ENCODE measurements at places on chromosomes 5 and 9.

GRCh38 chr5:142572006-142572405 is 113.9 kb downstream of the FGF1 start:
- DNase-seq = no peak

DNA sequence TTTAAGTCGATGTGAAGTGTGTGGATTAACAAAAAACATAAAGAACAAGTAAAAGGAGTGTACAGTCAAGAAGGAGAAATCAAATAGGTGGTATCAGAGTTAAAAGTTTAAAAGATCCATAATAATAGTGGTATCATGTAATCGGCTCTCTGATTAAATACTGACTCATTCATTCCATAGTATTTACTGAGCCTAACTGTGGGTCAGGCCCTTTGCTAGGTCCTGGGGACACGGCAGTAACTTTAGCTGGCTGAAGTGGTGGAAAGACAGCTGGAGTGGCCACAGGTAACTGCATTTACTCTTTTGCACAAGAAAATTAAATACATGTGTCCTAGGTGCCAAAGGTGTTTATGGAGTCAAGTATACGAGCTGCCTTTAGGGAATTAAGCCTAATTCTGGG is 124.0 kb downstream of the GNAQ start:
- no peak for DNase-seq

- peak; percentile 78 for DNase-seq
Measured at GRCh38 chr5:113081881-113082546, 105.4 kb downstream of the DCP2 start.

- no peak for DNase-seq
Measured at GRCh38 chr9:97365634-97366033, 46.3 kb upstream of the TDRD7 start.

DNA sequence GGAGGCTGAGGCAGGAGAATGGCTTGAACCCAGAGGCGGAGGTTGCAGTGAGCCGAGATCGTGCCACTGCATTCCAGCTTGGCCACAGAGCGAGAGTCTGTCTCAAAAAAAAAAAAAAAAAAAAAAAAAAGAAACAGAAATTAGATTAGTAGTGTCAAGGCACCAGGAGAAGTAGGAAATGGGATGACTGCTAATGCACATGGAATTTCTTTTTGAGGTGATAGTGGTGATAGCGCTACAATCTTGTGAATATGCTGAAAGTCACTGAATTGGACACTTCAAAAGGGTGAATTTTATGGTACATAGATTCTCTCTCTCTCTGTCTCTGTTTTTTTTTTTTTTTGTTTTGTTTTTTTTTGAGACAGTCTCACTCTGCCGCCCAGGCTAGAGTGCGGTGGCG is 42.1 kb upstream of the SUB1 start:
- no peak for DNase-seq

GRCh38 chr9:129571298-129572051 is 49.4 kb downstream of the C9orf50 start:
- DNase-seq = no peak

DNA sequence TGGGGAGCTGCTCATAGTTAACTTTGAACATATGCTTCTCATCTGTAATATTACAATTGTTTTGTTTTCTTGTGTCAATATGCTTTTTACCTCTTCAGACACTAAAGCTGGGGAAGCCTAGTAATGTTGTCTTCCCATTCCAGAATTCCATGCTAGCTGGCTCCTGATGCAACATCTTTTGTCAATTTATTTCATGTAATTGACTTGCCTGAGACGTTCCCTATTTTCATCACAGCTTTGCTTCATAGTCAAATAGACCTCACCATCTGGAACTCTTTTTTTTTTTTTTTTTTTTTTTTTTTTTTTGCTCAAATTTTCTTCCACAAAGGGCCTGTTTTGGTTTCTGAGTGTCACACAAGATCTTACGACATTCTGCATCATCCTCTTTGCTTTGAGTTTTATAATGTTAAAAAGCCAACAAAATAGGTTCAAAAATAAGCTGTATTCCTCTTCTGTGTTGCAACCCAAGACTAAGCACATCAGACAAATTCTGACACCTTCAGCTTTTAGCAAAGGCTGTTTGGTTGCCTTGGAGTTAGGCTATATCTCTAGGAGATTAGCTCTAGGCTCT is 235.2 kb downstream of the NR3C1 start:
- DNase-seq = no peak

DNA sequence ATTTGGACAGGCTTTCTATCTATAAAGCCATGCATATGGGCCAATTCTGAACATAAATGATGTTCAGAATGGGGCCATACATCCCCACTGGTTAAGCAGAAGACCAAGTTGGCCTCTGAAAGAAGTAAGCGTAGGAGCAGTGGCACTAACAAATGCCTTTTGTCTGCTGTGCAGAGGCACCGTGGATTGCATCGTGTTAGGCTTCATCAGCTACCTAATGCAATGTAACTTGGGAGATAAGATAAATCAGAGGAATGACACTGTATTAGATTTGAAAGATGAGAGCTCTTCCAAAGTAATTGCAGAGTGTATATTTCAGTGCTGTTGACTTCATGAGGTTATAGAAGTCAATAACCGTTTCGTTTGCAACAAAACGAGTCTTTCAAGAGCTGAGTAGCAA is 148.1 kb downstream of the PARP8 start:
- no peak for DNase-seq

GRCh38 chr9:135792268-135793128 is 90.5 kb downstream of the KCNT1 start:
- no peak for DNase-seq

GRCh38 chr5:150653762-150654556 is 7.1 kb upstream of the MYOZ3 start:
- no peak for DNase-seq

DNA sequence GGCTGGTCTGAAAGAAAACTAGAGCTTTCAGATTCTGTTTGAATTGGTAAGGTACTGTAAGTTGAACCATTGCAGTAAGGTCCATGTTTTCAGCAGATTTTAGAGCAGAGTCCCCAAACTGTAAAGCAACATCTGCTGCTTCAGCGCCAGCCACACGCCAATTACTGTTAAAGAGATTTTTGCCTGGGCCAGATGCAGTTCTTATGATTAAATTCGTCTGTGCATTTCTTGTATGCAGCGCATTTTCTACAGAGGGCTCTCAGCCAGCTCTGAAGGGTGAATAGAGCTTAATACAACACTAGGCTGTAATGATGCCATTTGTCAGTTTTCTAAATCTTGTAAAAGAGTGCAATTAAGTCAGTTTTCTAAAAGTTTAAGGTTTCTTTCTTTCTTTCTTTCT is 246.3 kb downstream of the COX7C start:
- no peak for DNase-seq

DNA sequence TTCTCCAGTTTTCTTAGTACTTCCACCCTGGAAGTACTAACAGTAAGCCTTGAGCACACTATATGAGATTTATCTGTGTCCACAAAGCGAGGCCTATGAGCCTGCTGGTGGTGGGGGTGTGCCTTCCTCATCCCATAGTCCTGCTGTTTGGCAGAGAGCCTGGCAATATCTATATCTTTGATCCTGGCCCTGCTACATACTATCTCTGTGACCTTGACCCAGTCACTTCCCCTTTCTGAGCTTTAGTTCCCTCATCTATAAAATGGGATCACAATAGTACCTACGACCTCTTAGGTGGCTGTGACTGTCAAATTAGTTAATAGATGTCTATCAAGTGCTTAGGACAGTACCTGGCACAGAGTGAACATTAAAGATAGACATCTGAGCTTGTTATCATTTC is 114.6 kb upstream of the SAP30L start:
- no peak for DNase-seq

- DNase-seq = no peak
Measured at GRCh38 chr9:131853434-131853833, 113.6 kb upstream of the RAPGEF1 start.

GRCh38 chr5:6759401-6759800 is 46.2 kb downstream of the TENT4A start:
- DNase-seq = no peak

GRCh38 chr9:13386316-13386715 is 106.8 kb upstream of the MPDZ start:
- DNase-seq = no peak

DNA sequence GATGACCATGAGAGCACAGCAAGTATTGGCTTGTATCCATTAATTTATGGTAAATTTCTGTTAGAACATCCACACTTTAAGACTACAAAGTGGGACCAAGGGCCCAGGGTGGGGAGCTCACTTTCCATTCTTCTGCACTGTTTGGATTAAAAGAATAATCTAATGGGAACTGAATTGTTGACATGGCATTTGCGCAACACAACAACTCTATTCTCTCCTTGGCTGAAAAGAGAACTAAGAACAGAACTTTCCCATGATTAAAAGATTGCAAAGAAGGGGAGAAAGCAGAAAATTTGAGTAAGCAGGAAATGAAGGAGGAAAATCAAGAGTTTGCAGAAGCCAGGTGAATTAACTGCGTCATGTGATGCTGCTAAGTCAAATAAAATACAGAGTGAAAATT is 143.4 kb downstream of the HINT1 start:
- no peak for DNase-seq

DNA sequence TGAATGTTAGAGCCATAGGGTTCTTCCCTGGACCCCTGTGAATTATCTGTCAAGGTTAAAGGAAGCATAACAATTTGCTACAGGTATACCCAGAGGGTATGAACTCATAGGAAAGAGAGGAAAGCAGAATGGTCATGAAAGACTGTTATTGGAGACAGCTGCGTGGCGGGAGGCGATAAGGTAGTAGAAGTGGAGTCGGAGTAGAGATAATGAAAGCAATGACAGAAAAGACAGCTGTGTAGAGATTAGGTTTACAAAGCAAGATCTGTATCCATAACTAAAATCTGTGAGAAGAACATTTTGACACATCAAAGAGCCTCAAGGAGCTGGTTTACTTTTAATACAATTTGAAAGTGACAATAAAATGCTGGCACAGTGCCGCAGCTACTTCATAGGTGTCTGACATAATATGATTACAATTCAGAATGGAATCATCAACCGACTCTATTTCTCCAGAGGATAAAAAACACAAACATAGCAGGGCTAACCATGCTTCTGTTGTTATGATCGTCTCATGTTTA is 603.9 kb downstream of the CDH12 start:
- no peak for DNase-seq

GRCh38 chr9:34694811-34695210 is 3.7 kb upstream of the CCL19 start:
- DNase-seq = no peak

GRCh38 chr5:148875205-148875875 is 48.9 kb downstream of the ADRB2 start:
- no peak for DNase-seq

- DNase-seq = no peak
Measured at GRCh38 chr5:157912621-157913325, 53.8 kb upstream of the CLINT1 start.

GRCh38 chr9:89008055-89008743 is 16.9 kb downstream of the S1PR3 start:
- no peak for DNase-seq

DNA sequence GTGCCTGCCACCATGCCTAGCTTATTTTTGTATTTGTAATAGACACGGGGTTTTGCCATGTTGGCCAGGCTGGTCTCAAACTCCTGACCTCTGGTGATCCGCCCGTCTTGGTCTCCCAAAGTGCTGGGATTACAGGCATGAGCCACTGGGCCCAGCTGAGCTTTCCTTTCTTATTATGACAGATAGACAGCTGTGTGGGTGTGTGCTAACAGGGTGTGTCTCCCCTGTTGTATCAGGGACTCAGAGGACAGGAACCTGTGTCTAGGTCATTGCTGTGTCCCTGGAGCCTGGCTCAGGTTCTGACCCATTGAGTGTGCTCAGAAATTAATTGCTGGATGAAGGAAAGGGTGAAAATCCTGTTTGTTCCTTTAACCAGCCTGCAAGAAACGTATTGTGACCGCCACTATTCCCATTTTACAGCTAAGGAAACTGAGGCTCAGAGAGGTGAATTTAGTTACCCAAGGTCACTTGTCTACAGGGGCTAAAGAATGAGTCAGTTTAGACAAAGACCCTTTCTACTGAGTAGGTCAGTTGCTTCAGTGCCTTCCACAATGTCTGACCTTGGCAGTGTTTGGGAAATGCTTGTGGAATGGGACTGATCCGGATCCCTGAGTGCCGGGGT is 16.8 kb downstream of the NCS1 start:
- no peak for DNase-seq

GRCh38 chr5:131260895-131261294 is 3.0 kb upstream of the CDC42SE2 start:
- DNase-seq = no peak

GRCh38 chr5:176658007-176658599 is 10.8 kb downstream of the TSPAN17 start:
- DNase-seq = peak; percentile 78

DNA sequence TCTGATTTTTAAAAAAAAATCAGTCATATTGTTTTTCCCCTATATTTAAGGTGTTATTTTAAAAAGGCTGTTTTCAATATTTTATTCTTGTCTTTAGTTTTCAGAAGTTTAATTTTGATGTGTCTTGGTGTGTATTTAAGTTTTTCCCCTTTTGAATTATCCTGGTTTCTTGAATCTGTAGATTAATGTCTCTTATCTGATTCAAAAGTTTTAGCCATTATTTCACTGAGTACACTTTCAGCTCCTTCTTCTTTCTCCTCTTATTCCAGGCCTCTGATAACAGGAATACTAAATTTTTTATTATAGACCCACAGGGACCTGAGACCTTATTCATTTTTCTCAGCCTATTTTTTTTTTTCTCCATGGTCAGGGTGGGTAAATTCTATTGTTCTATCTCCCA is 81.8 kb downstream of the PPIC start:
- DNase-seq = no peak

GRCh38 chr9:125493881-125494652 is 212.9 kb downstream of the MAPKAP1 start:
- no peak for DNase-seq

DNA sequence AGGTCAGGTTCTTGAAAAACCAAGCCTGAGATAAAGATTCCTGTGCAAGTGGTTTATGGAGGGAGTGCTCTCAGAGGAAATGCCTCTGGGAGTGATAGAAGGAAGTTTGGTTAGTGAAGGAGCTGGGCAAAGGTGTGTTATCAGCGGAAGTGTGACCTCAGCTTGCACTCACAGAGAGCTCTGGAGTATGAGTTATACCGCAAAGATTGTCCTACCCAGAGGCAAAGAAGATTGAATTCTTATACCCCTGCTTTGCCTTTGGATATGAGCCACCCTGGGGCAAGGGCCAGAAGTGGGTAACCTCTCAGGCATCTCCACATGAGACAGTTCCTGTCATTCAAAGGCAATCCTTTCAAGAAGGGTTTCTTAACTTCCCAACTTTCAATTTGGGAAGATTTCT is 145.6 kb downstream of the MUSK start:
- DNase-seq = no peak
